ENCODE measurements at places on chromosomes 7 and 10.

- DNase-seq = no peak
- H3K27ac ChIP-seq = no peak overlapping the region
- no peaks in the 10 kb centered on the region for H3K4me1 ChIP-seq
- peaks cover 54% of the 10 kb centered on the region for H3K36me3 ChIP-seq
- H3K27me3 ChIP-seq = no peaks in the 10 kb centered on the region
Measured at GRCh38 chr7:55502124-55502857, 70.0 kb downstream of the VOPP1 start.

DNA sequence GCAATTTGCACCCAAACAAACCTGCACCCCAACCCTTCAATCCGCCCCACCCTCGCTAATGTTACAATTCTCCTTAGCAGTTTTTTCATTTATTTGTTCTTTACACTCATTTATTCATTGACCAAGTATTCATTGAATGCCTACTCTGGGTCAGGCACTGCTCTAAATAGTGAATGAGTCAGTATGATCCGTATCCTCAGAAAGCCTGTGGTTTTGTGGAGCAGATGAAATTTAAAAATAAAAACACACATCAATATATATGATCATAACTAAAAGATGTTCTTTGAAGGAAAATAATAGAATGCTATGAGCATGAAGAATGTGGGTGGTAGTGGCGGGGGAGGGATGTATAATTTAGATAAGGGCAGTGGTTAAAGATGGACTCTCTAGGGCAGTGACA lies 13.3 kb downstream of the IFIT5 start:
- DNase-seq = no peak
- no peaks in the 10 kb centered on the region for H3K4me1 ChIP-seq
- no peaks in the 10 kb centered on the region for H3K36me3 ChIP-seq

- peaks cover 2% of the 10 kb centered on the region for H3K27me3 ChIP-seq
- no peak for DNase-seq
- H3K4me1 ChIP-seq = peaks cover 3% of the 10 kb centered on the region
- no peak overlapping the region for H3K4me3 ChIP-seq
- H3K36me3 ChIP-seq = no peaks in the 10 kb centered on the region
Measured at GRCh38 chr10:17507538-17507937, 53.1 kb upstream of the ST8SIA6 start.

DNA sequence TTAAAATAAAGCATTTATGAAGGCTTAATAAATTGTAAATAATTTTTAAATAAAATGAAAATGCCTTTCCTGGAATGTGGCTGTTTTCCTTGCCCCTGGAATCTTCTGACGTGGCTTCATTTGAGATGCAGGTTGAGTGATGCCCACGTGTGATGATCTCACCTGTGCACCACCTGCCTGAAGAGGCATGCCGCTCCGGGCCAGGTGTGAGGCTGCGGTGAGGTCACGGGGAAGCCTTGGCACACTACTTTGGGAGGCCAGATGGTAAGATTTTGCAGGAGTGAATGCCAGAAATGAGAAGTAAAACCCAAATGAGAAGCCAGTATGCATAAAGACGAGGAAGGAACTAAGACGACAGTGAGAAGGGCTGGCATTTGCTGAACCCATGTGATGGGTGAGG lies 36.2 kb downstream of the GOT1 start:
- peaks cover 4% of the 10 kb centered on the region for H3K4me1 ChIP-seq
- H3K27ac ChIP-seq = no peak overlapping the region
- no peak overlapping the region for H3K4me3 ChIP-seq
- DNase-seq = no peak
- H3K36me3 ChIP-seq = peaks cover 27% of the 10 kb centered on the region

- peaks cover 5% of the 10 kb centered on the region for H3K36me3 ChIP-seq
- peaks cover 21% of the 10 kb centered on the region for H3K4me1 ChIP-seq
- no peaks in the 10 kb centered on the region for H3K27me3 ChIP-seq
- no peak overlapping the region for H3K27ac ChIP-seq
- no peak for DNase-seq
Measured at GRCh38 chr10:58331646-58332045, 3.2 kb upstream of the UBE2D1 start.

GRCh38 chr7:156545979-156546378 lies 94.6 kb upstream of the RNF32 start:
- no peaks in the 10 kb centered on the region for H3K4me1 ChIP-seq
- H3K27me3 ChIP-seq = peaks cover 6% of the 10 kb centered on the region
- no peak overlapping the region for H3K27ac ChIP-seq
- DNase-seq = no peak
- H3K4me3 ChIP-seq = no peak overlapping the region

GRCh38 chr10:113199459-113199858 lies 249.4 kb downstream of the TCF7L2 start:
- H3K27ac ChIP-seq = no peak overlapping the region
- no peaks in the 10 kb centered on the region for H3K36me3 ChIP-seq
- H3K27me3 ChIP-seq = no peaks in the 10 kb centered on the region
- no peak for DNase-seq
- H3K4me3 ChIP-seq = no peak overlapping the region

DNA sequence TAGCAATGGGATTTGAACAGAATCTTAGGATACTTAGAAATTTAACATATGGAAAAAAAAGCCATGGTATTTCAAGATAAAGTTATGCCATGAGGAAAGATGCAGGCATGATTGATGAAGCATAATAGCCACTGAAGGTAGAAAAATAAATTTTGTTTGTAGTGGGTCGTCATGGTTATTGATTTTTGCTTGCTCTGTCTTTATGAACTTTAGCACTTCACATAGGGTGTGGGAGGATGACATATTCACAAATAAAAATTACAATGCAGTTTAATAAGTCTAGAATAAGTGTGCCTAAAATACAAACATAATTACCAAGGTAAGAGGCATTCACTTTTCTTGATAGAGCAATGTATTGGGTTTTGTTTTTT lies 129.1 kb upstream of the SEMA3E start:
- H3K4me1 ChIP-seq = no peaks in the 10 kb centered on the region
- H3K36me3 ChIP-seq = no peaks in the 10 kb centered on the region
- no peak overlapping the region for H3K27ac ChIP-seq
- no peak for DNase-seq

DNA sequence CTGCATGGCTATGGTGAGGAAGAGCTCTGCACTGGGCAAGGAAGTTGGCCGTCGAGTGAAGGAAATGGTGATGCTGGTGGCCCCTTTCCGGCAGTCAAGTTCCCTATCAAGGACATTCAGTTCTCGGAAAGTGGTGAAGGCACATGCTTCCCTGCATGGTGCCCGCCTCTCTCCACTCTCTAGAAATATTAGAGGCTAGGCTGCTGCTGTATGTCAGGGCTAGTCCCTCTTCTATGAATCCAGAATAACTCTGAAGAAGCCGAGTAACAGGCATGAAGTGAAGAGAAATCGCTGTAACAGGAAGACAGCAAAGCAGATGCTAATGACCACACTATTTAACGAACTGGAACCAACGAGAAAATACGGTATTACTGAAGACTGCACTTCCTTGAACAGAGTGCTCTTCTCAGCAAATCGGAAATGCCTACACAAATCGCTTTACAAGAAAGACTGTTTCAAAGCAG lies 5.4 kb downstream of the IDI1 start:
- no peak for DNase-seq
- no peaks in the 10 kb centered on the region for H3K27me3 ChIP-seq
- H3K4me1 ChIP-seq = peaks cover 39% of the 10 kb centered on the region
- no peak overlapping the region for H3K4me3 ChIP-seq
- H3K36me3 ChIP-seq = peaks cover 81% of the 10 kb centered on the region
- no peak overlapping the region for H3K27ac ChIP-seq

GRCh38 chr7:94698275-94698674 lies 42.3 kb upstream of the SGCE start:
- no peak overlapping the region for H3K4me3 ChIP-seq
- no peaks in the 10 kb centered on the region for H3K27me3 ChIP-seq
- H3K4me1 ChIP-seq = no peaks in the 10 kb centered on the region

DNA sequence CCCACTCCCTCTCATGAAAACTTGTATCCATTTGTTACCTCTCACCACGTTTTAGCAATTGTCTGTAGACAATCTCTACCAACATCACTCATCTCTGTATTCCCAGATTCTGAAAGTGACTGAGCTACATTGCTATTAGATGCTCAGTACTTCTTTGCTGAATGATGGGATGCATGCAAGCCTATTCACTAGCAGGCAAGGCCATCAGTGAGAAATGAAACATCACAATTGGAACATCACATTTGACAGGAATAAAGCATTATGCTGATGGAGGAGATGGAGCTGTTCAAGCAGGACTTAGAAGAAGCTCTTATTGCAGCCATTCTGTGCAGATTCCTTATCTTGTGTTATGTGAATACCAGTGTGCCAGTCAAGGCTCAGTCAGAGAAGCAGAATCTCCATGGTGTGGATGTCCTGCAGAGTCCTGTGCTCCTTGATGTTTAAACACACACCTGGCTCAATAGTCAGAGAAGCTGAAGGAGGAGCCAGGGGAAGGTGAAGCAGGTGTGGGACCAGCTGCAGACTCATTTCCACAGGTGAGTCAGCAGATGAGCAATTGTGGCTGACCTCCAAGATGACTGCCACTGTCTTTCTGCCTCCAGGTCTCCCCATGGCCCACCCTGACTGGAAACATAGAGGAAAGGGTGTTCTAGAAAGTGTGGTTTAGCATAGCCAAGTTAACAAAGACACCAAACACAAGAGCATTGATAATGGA lies 965.5 kb downstream of the GRID1 start:
- H3K4me1 ChIP-seq = no peaks in the 10 kb centered on the region
- no peak for DNase-seq
- no peaks in the 10 kb centered on the region for H3K36me3 ChIP-seq
- no peak overlapping the region for H3K4me3 ChIP-seq

DNA sequence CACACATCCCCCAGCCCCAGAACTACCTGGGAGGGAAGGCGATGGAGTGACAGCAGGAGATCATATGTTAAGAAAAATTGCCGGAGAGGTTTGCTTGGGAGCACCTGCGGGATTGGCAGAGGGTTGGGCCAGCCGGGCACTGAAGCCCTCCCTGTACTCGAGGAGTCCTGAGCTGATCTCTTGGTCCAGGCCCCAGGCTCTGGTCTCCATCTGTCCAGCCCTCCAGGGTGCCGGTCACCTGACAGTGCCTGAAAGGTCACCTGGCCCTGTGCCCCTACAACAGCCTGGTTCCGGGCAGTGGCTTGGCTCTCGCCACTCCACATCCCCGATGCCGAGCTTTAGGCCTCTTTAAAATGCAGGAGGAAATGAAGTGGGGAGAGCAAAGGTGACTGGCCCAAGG lies 47.3 kb upstream of the PCBD1 start:
- H3K4me3 ChIP-seq = no peak overlapping the region
- no peaks in the 10 kb centered on the region for H3K36me3 ChIP-seq
- H3K27ac ChIP-seq = no peak overlapping the region
- no peak for DNase-seq
- H3K4me1 ChIP-seq = no peaks in the 10 kb centered on the region

GRCh38 chr7:78780560-78780959 lies 672.9 kb downstream of the MAGI2 start:
- DNase-seq = no peak
- no peaks in the 10 kb centered on the region for H3K4me1 ChIP-seq
- H3K4me3 ChIP-seq = no peak overlapping the region
- no peak overlapping the region for H3K27ac ChIP-seq
- no peaks in the 10 kb centered on the region for H3K36me3 ChIP-seq

DNA sequence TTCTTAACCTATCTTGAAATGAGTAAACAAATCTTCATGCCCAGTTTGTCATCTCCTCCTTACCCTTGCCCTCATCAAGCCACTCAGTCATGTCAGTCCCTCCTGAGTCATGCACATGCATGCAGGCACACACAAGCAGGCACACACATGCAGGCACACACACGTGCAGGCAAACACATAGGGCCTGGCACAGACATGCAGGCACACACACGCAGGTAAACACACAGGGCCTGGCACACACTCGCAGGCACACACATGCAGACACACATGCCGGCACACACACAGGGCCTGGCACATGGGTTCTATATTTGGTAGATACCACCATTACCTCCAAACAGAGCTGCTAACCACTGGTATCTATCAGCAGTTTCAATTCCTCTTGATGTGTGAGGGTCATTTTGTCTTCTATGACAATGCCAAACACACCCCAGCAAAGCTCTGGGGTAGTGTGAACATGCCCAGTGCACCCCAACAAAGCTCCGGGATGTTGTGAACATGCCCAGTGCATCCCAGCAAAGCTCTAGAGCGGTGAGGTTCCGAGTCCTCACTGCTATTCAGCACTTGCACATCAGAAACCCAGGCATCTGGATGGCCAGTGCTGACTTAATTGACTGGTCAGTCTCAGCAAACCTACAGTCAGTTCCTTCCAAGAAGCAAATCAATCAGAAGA lies 563.8 kb downstream of the PTPRN2 start:
- H3K4me3 ChIP-seq = no peak overlapping the region
- H3K4me1 ChIP-seq = no peaks in the 10 kb centered on the region
- no peak overlapping the region for H3K27ac ChIP-seq

DNA sequence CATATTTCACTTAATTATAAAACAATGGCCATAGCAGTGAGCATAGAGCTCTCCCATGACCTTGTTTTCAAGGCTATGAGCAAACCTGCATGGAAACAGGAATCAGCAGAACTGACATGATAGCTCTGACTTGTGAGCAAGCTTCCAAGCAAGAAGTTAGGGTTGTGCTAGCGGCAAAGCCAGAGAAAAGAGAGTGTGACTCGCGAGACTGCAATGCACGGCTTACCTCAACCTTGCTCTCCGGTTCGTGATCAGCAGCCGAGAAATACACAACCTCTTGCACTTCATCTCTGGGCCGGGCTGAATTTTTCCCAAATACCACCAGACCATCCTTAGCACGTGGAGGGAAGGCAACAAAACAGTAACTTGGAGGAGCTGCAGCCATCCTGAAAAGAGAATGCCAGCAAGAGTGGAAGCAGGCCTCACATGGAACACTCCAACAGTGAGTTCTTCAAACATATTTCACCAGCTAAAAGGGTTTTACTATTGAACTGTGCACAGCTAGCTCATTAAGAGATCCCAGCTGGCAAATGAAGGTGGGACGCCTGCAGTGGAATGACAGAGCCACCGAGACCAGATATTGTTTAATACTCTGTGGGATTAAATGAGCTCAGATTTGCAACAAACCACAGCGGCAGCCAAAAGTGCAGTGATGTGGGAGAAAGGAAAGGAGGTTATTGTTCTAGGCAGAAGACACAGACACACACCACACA lies 20.8 kb downstream of the SCRN1 start:
- peaks cover 14% of the 10 kb centered on the region for H3K27me3 ChIP-seq
- DNase-seq = no peak
- H3K4me3 ChIP-seq = no peak overlapping the region
- no peaks in the 10 kb centered on the region for H3K36me3 ChIP-seq

- no peak overlapping the region for H3K27ac ChIP-seq
- no peak overlapping the region for H3K4me3 ChIP-seq
- peaks cover 14% of the 10 kb centered on the region for H3K4me1 ChIP-seq
- peaks cover 30% of the 10 kb centered on the region for H3K27me3 ChIP-seq
- H3K36me3 ChIP-seq = no peaks in the 10 kb centered on the region
Measured at GRCh38 chr10:44863344-44864047, 47.6 kb upstream of the TMEM72 start.

- H3K36me3 ChIP-seq = no peaks in the 10 kb centered on the region
- DNase-seq = peak; percentile 12
- no peak overlapping the region for H3K4me3 ChIP-seq
- no peak overlapping the region for H3K27ac ChIP-seq
Measured at GRCh38 chr7:64630496-64630895, 35.4 kb upstream of the ZNF107 start.

All from DND-41 (cell line).